ENCODE measurements at places on chromosomes 3 and 15.

GRCh38 chr3:177465257-177465642 is 268.0 kb upstream of the TBL1XR1 start:
- no peak for DNase-seq

DNA sequence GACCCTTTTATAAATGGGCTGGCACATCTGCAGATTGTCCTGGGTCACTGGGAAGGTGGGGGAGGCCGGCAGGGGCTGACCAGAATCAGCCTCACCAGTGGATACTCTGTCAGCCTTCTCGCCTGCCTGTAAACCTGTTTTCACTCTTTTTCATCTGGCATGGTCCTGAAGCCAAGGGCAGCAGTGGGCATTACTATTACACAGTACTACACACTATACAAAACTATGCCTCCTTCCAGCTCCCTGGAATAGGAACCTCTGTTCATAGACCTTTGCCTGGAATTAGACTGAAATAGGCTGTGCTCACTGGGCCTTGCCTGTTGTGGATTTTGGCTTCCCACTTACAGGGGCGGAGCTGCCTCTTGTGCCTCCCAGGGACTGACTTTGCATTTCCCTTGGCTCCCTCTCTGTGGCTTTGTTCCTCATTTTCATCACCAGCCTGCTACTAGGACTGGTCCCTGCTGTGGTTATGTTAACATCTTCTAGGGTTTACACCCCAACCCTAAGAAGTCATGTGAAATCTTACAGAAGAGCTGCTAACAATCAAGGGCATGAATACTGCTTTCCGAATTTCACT is 120.7 kb downstream of the FNDC3B start:
- peak; percentile 85 for DNase-seq

DNA sequence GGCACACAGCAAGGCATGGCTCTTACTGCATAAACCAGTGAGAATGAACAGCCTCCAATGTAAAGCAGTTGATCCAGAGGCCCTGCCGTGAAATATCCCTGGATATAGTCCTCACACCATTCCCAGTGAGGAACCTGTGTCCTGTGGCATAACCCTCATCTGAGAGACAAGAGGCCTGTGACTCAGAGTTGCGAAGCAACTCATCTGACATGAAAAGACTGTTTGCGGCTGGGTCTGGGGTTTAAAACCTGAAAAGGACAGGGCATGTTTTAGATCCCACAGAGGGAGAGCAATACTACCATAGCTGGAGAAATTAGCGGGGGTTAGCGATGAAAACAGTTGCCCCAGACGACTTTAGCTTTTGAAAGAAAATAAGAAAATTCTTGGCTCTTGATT is 165.3 kb upstream of the BHLHE40 start:
- DNase-seq = no peak

GRCh38 chr15:92810418-92811138 is 89.5 kb upstream of the CHD2 start:
- DNase-seq = peak; percentile 80

DNA sequence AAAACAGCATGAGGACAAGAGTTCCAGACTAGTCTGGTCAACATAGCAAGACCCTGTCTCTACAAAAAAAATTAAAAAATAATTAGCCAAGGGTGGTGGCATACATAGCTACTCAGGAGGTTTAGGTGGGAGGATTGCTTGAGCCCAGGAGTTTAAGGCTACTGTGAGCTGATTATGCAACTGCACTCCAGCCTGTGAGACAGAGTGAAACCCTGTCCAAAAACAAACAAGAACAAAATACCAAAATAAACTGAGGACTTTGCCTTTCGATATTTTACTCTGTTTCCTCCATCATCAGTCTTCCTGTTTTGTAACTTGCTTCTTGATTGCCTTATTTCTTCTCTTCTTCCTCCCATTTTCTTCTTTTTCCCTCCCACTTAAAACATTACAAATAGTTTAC is 504.4 kb downstream of the ROBO1 start:
- DNase-seq = no peak

GRCh38 chr3:32372213-32372490 is 19.5 kb upstream of the CMTM7 start:
- DNase-seq = no peak

- DNase-seq = no peak
Observed at GRCh38 chr3:178597371-178597770, 61.1 kb downstream of the KCNMB2 start.

DNA sequence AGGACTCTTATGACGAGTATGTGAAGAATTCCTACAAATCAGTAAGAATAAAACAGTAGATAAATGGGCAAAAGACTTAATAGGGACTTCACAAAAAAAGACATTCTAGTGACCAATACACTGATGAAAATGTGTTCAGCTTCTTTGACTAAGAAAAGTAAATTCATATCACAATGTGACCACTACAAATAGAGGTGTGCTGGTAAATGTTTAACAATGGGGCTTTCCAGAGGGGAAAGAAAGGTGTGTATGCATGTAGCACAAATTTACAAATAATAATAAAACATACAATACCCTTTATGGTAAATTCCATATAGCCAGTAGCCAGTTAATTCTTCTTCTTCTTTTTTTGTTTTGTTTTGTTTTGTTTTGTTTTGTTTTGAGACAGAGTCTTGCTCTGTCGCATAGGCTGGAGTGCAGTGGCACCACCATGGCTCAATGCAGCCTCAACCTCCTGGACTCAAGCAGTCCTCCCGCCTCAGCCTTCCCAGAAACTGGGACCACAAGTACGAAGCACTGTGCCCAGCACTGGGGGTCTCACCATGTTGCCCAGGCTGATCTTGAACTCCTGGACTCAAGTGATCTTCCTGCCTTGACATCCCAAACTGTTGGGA is 17.5 kb upstream of the NMD3 start:
- DNase-seq = no peak

DNA sequence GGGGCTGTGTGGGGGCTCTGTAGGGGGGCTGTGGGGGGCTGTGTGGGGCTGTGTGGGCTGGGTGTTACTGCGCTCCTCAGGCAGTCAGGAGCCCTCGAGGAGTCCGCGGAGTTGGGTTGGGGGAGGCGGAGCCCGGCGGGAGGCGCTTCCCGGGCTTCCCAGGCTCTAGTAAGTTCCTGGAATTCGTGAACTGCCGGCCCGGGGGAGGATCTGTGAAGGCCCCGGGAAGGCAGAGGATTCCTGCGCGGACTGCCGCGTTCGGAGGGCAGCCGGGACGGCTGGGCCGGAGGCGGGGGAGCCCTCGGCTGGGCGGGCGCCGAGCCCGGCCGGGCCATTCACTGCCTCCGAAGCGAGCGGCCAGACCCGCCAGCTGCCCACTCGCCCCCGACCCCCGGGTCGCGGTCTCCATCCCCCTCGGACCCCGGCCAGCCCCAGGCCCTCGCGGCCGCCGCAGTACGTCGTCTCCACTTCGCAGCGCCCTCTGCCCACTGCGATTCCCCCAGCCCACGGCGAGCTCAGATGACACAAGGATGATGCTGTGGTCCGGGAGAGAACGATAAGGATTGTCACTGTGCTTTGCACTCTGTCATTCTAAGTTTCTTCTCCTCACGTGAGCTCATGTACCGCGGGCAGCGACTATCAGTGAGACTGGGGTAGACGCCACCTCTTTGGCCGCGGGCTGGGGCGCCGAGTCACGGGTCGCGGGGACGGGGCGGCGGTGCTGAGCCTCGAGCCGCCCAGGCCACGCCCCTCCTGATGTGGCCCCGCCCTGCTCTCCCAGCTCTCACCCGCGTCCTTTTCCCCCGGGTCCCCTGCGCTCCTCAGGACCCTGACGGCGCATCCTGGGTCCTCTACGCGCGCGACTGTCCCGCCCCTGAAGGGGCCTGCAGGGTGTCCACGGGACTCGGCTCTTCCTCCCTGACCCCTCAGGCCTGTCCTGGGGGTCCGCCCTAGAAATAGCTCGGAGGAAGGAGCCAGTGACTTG is 65.3 kb downstream of the KLF13 start:
- DNase-seq = peak; percentile 6

DNA sequence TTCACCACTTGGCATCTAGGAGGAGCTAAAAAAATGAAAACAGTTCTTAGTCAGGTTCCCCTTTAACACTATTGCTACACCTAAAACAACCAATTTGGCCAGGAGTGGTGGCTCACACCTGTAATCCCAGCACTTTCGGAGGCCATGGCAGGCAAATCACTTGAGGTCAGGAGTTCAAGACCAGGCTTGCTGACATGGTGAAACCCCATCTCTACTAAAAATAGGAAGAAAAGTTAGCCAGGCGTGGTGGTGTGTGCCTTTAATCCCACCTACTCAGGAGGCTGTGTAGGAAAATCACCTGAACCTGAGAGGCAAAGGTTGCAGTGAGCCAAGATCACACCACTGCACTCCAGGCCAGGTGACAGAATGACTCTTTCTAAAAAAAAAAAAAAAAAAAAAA is 124.1 kb downstream of the DGKG start:
- no peak for DNase-seq

DNA sequence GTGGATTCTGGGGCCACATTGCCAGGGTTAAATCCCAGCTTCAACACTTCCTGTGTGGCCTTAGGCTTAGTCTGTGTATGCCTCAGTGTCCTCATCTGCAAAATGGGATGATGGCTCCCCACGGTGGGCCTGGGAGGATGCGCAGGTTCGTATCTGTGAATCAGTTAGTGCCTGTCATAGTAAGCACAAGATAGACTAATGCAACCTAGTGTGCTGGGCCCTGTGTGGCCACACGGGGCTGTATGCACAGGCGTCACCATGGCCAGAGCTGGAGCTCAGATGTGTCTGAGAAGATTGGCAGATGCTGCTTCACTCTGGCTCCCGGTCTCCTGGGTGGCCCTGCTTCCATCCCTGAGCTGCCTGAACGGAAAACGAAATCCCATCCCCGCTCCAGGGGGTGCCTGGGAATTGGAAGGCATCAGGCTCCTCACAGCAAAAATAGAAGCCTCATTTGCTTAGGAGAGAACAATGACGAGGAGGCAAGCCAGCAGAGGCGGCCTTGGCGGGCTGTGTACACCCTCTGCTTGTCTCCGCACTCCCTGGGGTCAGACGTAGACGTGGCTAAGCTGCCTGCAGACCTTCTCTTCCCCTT is 103.6 kb downstream of the APBA2 start:
- no peak for DNase-seq

DNA sequence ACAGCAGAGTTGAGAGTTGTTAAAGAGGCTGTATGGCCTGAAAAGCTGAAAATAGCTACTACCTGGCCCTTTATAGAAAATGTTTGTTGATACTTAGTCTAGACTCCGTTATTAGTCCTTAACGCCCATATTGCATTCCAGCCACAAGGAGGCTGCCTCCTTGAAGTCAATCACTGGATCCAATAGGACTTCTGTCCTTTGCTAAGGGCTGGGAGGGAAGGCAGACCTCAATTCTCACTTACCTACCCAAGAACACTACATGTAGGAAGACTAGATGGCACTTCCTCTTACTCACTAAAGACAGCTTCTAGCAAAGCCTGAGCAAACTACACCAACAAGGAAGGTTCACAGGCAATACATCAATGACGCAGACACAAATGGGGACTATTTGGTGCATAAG is 139.5 kb upstream of the HACD2 start:
- no peak for DNase-seq

GRCh38 chr3:23756206-23756840 is 49.4 kb upstream of the UBE2E1 start:
- DNase-seq = no peak

DNA sequence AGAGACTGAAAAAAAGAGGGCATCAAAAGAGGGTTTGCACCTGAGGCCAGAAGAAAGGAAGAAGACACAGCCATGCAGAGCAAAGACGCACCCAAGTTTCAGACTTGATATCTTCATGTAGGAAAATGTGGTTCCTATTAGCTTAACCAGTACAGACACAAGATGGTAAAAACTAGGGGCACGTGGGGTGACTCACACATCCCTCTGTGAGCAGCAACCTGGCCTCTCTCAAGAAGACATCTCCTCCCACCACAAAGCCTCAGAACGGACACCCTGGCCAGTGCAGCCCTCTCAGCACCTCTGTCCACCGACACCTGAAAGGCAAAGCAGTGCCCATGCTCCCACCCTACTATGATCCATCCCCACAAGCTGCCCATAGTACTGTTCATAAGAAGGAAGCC is 33.3 kb downstream of the GLB1 start:
- no peak for DNase-seq

DNA sequence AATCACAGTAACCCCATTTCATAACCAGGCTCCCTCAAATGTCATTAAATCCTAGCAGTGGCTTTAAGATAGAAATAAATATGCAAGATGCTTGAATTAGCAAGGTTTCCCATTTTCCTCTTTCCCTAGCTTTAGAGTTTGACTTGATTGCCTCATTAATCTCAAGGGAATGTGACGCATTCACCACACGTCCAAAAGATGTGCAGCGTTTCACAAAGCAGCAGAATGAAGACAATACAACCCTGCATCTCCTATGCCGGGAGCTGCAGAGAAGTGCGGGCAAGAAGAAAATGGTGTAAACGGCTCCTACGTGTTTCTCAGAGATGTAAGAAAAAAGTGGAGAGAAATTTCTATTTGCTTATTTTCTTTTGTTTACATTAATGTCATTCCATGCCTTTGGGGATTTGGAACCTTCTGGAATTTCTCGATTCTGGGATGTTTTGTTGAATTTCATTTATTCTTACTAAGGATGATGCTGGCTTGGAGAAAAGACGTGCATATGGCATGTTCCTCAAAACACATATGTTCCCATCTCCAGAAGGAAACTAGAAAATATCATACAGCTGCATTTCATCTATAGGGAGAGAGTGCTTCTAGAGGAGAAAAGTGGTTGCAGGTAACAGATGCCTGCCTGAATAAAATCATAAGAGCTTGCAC is 27.8 kb upstream of the FRMD4B start:
- DNase-seq = no peak

- no peak for DNase-seq
Observed at GRCh38 chr15:52746162-52746757, 43.9 kb downstream of the ONECUT1 start.

- DNase-seq = no peak
Observed at GRCh38 chr15:92907229-92907628, 7.1 kb downstream of the CHD2 start.

DNA sequence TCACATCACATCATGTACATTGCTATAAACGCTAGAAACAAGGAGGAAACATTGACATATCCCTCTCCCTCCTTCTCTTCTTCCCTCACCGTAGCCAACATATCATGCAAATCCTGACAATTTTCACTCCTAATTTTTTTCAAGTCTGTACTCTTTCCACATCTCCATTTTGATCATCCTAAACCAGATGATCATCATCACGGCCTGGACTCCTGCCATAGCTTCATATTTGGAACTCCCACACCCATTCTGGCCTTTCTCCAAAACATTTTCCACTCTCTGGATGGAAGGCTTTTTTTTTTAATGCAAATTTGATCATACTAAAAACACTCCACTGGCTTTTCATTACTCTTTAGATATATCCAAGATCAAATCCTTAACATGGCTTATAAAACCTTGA is 248.0 kb upstream of the CNTN3 start:
- no peak for DNase-seq

Measured in Kasumi-1 (cell line).